Colonic mucosa (tissue), 4 donors: ENCODE measurements at places on chromosomes 4 and X. TPM values are rescaled to one million over a fixed set of nuclear protein-coding genes. Genes with fewer than 3 reads are reported as not detected.

GRCh38 chr4:125334926-125335325 is 20.2 kb downstream of the FAT4 start:
- no peaks in the 10 kb centered on the region for H3K27me3 ChIP-seq
- H3K4me3 ChIP-seq: no peak overlapping the region
- no peak for DNase-seq
- no peaks in the 10 kb centered on the region for H3K36me3 ChIP-seq
- H3K27ac ChIP-seq: no peak overlapping the region
- no peaks in the 10 kb centered on the region for H3K4me1 ChIP-seq

- no peaks in the 10 kb centered on the region for H3K27me3 ChIP-seq
- H3K4me3 ChIP-seq: no peak overlapping the region
- no peak overlapping the region for H3K27ac ChIP-seq
- H3K4me1 ChIP-seq: no peaks in the 10 kb centered on the region
- H3K36me3 ChIP-seq: no peaks in the 10 kb centered on the region
These were observed 38.5 kb upstream of the COX7B2 start for GRCh38 chr4:46947541-46947940.

DNA sequence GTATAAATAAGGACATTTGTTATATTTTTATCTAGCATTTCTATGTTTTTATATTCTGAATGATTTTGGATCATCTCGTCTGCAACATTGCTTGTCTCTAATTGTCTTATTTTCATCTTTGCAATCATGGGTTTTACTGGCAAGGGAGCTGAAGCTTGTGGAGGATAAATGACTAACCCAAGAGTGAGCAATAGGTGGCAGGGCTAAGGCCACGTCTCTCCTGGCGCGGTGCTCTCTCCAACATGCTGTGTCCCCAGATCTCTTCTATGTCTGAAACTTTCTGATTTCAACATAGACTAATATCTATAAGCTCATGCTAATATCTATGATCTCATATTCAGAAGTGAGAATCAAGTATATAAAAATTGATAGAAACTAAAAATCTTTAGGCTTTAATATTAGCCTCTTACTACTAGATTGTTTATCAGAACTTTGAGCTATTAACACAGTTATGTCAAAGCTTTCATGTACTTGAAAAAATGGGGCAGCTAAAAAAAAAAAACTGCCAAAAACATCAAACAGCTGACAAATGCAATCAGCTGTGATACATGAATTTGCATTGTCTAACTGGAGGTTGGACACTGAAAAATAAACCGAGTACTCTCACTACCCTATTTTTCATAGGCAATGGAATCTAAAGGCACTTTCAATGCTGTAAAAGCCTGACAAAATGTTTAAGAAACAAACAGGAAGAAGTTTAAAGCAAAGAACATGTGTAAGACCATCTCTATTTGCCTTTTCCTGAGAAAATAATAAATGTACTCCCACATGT is 169.2 kb downstream of the TMA16 start:
- no peak overlapping the region for H3K27ac ChIP-seq
- H3K36me3 ChIP-seq: no peaks in the 10 kb centered on the region
- DNase-seq: no peak
- no peak overlapping the region for H3K4me3 ChIP-seq
- no peaks in the 10 kb centered on the region for H3K4me1 ChIP-seq
- H3K27me3 ChIP-seq: no peaks in the 10 kb centered on the region

- H3K36me3 ChIP-seq: peaks cover 4% of the 10 kb centered on the region
- no peak overlapping the region for H3K27ac ChIP-seq
- H3K4me3 ChIP-seq: no peak overlapping the region
- no peaks in the 10 kb centered on the region for H3K27me3 ChIP-seq
- DNase-seq: no peak
- no peaks in the 10 kb centered on the region for H3K4me1 ChIP-seq
These were observed 29.8 kb downstream of the PIGG start for GRCh38 chr4:528835-529234.

DNA sequence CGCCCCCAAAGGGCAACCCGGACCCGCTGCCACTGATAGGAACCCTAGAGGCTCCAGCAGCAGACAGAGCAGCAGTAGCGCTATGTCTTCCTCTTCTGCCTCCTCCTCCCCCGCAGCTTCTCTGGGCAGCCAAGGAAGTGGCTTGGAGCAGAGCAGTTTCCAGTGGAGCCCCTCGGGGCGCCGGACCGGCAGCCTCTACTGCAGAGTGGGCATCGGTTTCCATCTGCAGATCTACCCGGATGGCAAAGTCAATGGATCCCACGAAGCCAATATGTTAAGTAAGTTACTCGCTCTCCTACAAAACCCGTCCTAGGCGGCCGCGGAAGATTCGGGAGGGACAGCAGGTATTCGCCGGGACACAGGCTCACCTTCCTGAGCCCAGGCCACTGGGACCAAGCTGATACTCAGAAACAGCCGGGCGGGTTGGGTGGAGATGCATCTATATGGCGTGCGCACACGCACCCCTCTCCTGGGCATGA is 477 bp downstream of the FGF5 start:
- H3K27ac ChIP-seq: no peak overlapping the region
- peaks cover 51% of the 10 kb centered on the region for H3K27me3 ChIP-seq
- no peaks in the 10 kb centered on the region for H3K4me1 ChIP-seq
- H3K36me3 ChIP-seq: no peaks in the 10 kb centered on the region

- no peak overlapping the region for H3K4me3 ChIP-seq
- H3K4me1 ChIP-seq: no peaks in the 10 kb centered on the region
- H3K36me3 ChIP-seq: no peaks in the 10 kb centered on the region
- no peak for DNase-seq
- no peaks in the 10 kb centered on the region for H3K27me3 ChIP-seq
- H3K27ac ChIP-seq: no peak overlapping the region
These were observed 405.8 kb upstream of the HTR2C start for GRCh38 chrX:114178126-114178525.

DNA sequence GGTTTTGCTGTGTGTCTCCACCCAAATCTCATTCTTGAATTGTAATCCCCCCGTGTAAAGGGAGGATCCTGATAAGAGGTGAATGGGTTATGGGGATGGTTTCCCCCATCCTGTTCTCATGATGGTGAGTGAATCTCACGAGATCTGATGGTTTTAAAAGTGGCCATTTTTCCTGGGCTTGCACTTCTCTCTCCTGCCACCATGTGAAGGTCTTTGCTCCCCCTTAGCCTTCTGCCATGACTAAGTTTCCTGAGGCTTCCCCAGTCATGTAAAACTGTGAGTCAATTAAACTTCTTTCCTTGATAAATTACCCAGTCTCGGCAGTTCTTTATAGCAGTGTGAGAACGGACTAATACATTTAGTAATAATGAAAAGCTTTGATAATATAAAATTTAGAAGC is 46.9 kb downstream of the ANTXR2 start:
- H3K36me3 ChIP-seq: no peaks in the 10 kb centered on the region
- no peaks in the 10 kb centered on the region for H3K4me1 ChIP-seq
- DNase-seq: no peak
- H3K4me3 ChIP-seq: no peak overlapping the region
- H3K27me3 ChIP-seq: no peaks in the 10 kb centered on the region

- no peak overlapping the region for H3K27ac ChIP-seq
- no peaks in the 10 kb centered on the region for H3K27me3 ChIP-seq
- no peak overlapping the region for H3K4me3 ChIP-seq
- no peaks in the 10 kb centered on the region for H3K36me3 ChIP-seq
These were observed 157.1 kb downstream of the TRIML1 start for GRCh38 chr4:188296331-188296730.

- H3K36me3 ChIP-seq: no peaks in the 10 kb centered on the region
- no peak for DNase-seq
- H3K4me1 ChIP-seq: no peaks in the 10 kb centered on the region
- no peak overlapping the region for H3K27ac ChIP-seq
- H3K4me3 ChIP-seq: no peak overlapping the region
These were observed 20.1 kb downstream of the HMX1 start for GRCh38 chr4:8851321-8852117.

DNA sequence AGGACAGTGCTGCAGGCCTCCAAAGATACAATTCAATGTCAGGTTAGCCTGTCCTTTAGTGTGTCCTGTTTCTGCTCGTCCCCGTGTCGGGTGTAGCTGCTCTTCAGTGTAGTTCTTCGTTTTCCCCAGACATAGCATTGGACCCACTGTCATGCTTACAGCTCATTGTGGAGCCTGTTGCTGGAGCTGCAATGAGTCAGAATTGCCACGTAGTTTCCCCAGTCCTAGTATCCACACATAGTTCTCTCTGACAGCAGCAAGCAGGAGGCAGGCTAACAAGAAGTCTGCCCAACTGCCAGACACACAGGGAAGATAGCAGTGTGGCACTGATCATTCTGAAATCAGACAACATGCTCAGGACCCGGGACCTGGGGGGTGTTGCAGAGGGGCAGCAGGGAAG is 49.2 kb downstream of the MOSPD2 start:
- H3K4me1 ChIP-seq: no peaks in the 10 kb centered on the region
- H3K27me3 ChIP-seq: no peaks in the 10 kb centered on the region
- DNase-seq: no peak
- no peak overlapping the region for H3K4me3 ChIP-seq
- no peaks in the 10 kb centered on the region for H3K36me3 ChIP-seq

- H3K27me3 ChIP-seq: no peaks in the 10 kb centered on the region
- H3K36me3 ChIP-seq: no peaks in the 10 kb centered on the region
- no peak overlapping the region for H3K4me3 ChIP-seq
- DNase-seq: no peak
These were observed 32.7 kb upstream of the CASK start for GRCh38 chrX:41956027-41956426.

- no peaks in the 10 kb centered on the region for H3K4me1 ChIP-seq
- no peak overlapping the region for H3K4me3 ChIP-seq
- no peak overlapping the region for H3K27ac ChIP-seq
- no peaks in the 10 kb centered on the region for H3K36me3 ChIP-seq
- H3K27me3 ChIP-seq: no peaks in the 10 kb centered on the region
- DNase-seq: no peak
These were observed 1504.5 kb upstream of the PCDH10 start for GRCh38 chr4:131644619-131645018.

- no peaks in the 10 kb centered on the region for H3K4me1 ChIP-seq
- no peak for DNase-seq
- no peak overlapping the region for H3K4me3 ChIP-seq
- no peaks in the 10 kb centered on the region for H3K36me3 ChIP-seq
- no peaks in the 10 kb centered on the region for H3K27me3 ChIP-seq
These were observed 11.1 kb downstream of the FABP2 start for GRCh38 chr4:119310826-119311225.

- H3K27ac ChIP-seq: peak overlapping the region; percentile 77
- H3K4me1 ChIP-seq: no peaks in the 10 kb centered on the region
- no peak for DNase-seq
- H3K4me3 ChIP-seq: no peak overlapping the region
- no peaks in the 10 kb centered on the region for H3K27me3 ChIP-seq
These were observed 12.2 kb upstream of the NUDT9 start for GRCh38 chr4:87410157-87410556.

GRCh38 chr4:142112451-142112850 is 476.1 kb downstream of the IL15 start:
- no peaks in the 10 kb centered on the region for H3K4me1 ChIP-seq
- H3K36me3 ChIP-seq: no peaks in the 10 kb centered on the region
- no peaks in the 10 kb centered on the region for H3K27me3 ChIP-seq
- H3K27ac ChIP-seq: no peak overlapping the region
- no peak overlapping the region for H3K4me3 ChIP-seq
- no peak for DNase-seq

- DNase-seq: no peak
- no peaks in the 10 kb centered on the region for H3K27me3 ChIP-seq
- peak overlapping the region; percentile 38 for H3K27ac ChIP-seq
- no peaks in the 10 kb centered on the region for H3K36me3 ChIP-seq
- H3K4me3 ChIP-seq: no peak overlapping the region
These were observed 220.3 kb downstream of the PTTG2 start for GRCh38 chr4:38180456-38180855.

DNA sequence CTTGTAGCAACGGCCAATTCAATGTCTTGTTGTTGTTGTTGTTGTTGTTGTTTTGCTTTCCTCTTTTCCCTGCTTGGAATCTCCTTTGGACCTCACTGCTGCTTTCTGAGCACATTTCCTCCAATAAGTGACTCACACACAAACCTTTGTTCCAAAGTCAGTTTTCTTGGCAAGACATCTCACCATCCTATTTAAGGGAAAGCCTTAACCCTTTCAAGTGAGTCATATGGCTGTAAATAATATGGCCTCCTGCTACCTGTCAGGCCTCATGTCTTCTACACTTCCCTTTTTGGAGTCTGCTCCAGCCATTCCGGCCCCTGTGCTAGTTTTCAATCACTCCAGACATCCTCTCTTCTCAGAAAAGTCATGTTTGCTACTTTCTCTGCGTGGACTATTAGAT is 79.5 kb upstream of the MAGEB10 start:
- no peak for DNase-seq
- H3K36me3 ChIP-seq: no peaks in the 10 kb centered on the region
- H3K4me3 ChIP-seq: no peak overlapping the region
- no peak overlapping the region for H3K27ac ChIP-seq
- H3K4me1 ChIP-seq: no peaks in the 10 kb centered on the region

GRCh38 chrX:27889878-27890277 is 82.1 kb downstream of the MAGEB10 start:
- H3K36me3 ChIP-seq: no peaks in the 10 kb centered on the region
- no peak overlapping the region for H3K27ac ChIP-seq
- H3K27me3 ChIP-seq: no peaks in the 10 kb centered on the region
- no peaks in the 10 kb centered on the region for H3K4me1 ChIP-seq

DNA sequence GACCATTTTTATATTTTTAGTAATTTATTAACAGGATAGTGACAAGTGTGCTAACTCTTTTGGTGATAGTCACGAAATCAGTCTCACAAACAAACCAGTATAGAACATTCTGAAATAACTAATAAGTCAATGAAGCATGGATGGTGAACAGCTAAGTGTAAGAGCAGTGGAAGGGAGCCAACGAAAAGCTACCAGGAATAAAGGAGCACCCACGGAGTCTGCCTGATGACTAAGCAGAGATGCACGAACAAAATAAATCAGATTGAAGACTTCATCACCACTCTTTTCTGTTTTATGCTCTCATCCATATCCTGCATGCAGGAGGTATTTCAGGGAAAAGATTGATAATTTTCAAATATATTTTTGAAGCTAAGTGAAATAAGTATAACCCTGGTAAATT is 891.1 kb upstream of the HS3ST1 start:
- no peaks in the 10 kb centered on the region for H3K36me3 ChIP-seq
- no peak for DNase-seq
- no peak overlapping the region for H3K27ac ChIP-seq
- H3K4me1 ChIP-seq: no peaks in the 10 kb centered on the region
- H3K4me3 ChIP-seq: no peak overlapping the region

DNA sequence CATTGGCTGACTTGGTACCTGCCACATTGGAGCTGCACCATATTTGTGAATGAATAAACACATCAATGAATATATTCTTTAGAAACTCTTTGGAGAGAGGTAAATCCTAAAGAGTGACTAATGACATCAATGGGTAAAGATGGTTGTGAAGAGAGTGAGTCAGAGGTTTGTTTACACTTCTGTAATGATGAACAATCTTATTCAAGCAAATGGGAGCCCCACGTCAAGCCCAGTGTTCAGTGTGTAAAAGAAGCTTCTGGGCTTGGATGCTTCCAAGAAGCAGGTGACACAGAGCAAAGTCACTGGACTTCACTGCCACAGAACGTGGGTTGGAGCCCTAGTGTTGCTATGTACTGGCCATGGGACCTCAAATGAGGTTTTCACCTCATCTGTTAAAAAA is 319.0 kb downstream of the STK32B start:
- DNase-seq: no peak
- H3K27ac ChIP-seq: no peak overlapping the region
- no peaks in the 10 kb centered on the region for H3K27me3 ChIP-seq
- H3K36me3 ChIP-seq: no peaks in the 10 kb centered on the region
- H3K4me3 ChIP-seq: no peak overlapping the region

The CCKAR gene
- total RNA-seq: not detected

The LRBA gene
- 77.7 TPM for total RNA-seq

The BMPR1B gene
- total RNA-seq: 0.24 TPM

The IGFBP7 gene
- 58.5 TPM for total RNA-seq

The TRIM61 gene
- total RNA-seq: 0.49 TPM

The MAGEA8 gene
- not detected for total RNA-seq

The DCUN1D4 gene
- 30.4 TPM for total RNA-seq

The CITED1 gene
- total RNA-seq: not detected

The EDNRA gene
- total RNA-seq: 0.91 TPM
